ENCODE measurements at places on chromosomes 2 and 18.

DNA sequence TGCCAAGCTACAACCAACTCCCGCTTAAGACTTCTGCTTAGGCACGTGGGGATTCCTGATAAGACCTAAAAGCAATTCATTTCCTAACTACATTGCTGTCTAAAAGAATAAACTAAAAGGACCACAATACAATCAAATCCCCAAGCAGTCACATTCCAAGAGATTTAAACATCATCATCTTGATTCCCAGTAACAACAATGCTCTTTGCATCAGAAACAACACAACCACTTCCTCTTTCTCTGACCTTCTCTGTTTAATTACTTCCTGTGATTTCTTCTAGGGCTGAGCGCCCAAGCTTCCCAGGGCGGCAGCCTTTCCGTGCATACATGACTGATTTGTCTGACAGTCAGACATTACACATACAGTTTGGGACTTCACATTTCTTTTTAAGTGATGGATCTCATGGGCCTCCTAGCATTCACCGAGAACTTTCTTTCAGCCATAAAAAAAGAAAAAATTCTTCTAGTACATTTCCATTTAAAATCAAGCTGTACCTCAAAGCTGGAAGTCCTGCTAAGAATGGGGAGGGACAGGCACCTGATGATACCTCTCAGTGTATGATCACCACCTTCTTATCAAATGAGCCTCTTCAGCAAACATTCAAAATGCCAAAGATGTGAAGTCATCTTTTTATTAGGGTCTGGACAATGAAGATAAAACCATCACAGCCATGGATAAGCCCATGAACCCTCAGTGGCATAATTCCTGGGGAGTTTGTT, 11.5 kb downstream of the SPRED2 start:
- peak; percentile 58 for DNase-seq

DNA sequence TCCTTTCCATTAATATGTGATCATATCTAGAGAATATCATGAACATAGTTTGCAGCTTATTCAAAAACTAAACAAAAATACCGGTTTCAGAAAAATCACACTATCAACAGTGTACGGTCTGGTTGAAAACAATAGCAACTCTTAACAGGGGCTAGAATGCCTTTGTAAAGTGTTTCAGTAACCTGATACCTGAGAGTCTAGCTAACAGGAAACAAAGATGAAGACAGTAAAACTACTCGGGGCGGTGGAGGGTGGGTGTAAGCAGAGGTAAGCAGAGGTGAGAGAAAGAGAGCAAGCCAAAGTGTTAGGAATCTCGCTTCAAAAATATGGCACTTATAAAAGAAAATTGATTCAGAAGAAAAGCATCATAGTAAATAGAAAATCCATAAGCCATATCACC, 109.0 kb upstream of the RGPD4 start:
- no peak for DNase-seq

DNA sequence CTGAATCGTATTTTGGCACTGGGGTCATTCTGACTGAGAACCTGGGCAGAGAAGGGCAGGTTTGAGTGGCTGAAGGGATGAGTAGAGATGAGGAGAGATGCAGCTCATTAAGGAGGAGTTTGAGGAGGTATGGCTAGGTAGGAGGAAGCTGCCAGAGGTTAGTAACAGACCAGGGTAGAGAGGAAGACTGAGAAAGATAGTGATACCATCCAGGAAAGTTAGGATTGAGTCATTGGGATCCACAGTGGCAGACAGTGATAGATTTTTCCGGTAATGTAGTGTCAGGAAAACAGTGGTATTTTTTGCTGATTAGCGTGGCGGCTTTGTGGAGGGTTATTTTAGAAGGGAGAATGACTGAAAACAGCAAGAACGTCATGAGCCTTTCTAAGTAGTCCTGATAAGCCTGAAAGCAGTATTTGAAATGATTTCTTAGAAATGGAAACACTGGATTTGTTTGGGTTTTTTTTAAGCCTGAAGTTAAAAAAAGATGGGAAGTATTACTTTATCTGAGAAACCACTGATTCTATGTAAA, 65.6 kb upstream of the STON1 start:
- no peak for DNase-seq

GRCh38 chr2:13522917-13523821, 806.4 kb downstream of the TRIB2 start:
- DNase-seq = peak; percentile 71
